ENCODE measurements at places on chromosomes 7 and 10. TPM values are rescaled to one million over a fixed set of nuclear protein-coding genes. Genes with fewer than 3 reads are reported as not detected.

The PRPS1L1 gene
- total RNA-seq: not detected

The COL17A1 gene
- 3.6 TPM for total RNA-seq

The SLIT1 gene
- 0.40 TPM for total RNA-seq

The TBX20 gene
- total RNA-seq: 8.2 TPM

The SP4 gene
- total RNA-seq: 7.7 TPM

The RNF133 gene
- not detected for total RNA-seq

The SSC4D gene
- 26.2 TPM for total RNA-seq

The FAM25G gene
- not detected for total RNA-seq

The IFIT2 gene
- total RNA-seq: 2.3 TPM

The GDF10 gene
- 1.8 TPM for total RNA-seq

The TMEM176A gene
- 3.6 TPM for total RNA-seq

The NANOS1 gene
- total RNA-seq: 4.4 TPM

The GIMAP7 gene
- total RNA-seq: not detected

The ELOVL3 gene
- total RNA-seq: 0.27 TPM

The DRGX gene
- total RNA-seq: not detected

The TRPV6 gene
- total RNA-seq: 4.2 TPM

The DPYSL4 gene
- total RNA-seq: 14.4 TPM

The MORN4 gene
- total RNA-seq: 16.4 TPM

The MOGAT3 gene
- not detected for total RNA-seq

The CRHR2 gene
- total RNA-seq: not detected

The CASTOR2 gene
- total RNA-seq: 44.5 TPM

The RAMP3 gene
- not detected for total RNA-seq

The VWA2 gene
- 14.4 TPM for total RNA-seq

The OGDHL gene
- 10.4 TPM for total RNA-seq

The WDR86 gene
- 274 TPM for total RNA-seq

The ADAMTS14 gene
- total RNA-seq: 4.1 TPM

The NPFFR1 gene
- total RNA-seq: 0.14 TPM

Data from mesothelial cell of epicardium (in vitro differentiated cells).